ENCODE measurements at places on chromosomes 12 and 14.

DNA sequence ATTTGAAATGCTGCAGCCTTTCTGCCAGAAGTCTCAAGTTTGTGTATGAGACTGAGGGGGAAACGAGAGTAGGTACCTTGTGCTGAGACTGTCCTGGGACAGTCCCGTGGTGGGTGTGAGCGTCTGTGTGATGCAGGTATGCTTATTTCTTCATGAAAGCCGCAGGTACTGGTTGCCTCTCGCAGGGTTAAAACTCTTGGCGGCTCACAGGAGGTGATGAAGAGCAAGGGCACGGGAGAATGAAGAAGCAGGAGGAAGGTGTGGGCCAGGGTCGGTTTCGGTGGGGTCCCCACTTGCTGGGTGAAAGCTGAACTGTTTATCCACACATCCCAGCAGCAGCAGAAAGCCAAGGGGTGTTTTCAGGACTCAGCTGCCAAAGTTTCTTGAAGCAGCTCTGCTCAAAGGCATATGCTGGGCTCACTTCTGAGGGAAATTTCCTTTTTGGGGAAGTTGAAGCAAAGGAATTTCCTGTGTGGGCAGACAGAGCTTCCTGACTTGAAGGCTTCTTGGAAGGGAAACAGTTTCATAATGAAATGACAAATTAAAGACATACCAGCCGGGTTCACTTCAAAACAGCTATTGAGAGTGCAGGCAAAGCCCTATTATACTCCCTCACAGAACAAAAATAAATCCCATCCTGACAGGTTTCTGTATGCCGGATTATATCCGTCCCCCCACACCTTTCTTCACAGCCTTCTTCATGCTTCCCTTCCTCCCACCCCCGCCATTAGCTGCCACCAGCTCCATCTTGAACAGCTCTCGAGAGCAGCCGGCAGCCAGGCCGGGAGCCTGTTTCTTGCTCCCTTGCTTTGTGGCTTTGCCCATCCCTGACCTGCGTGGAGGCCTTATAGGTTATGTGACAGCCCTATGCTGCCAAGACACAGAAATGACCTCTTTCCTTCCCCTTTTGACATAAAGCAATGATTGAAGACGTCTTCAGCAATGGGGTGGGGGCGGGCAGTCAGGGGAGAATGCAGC lies 116.6 kb downstream of the ETV6 start:
- peak; percentile 79 for ATAC-seq

- ATAC-seq = no peak
Measured at GRCh38 chr14:38079268-38079667, 128.4 kb upstream of the SSTR1 start.

DNA sequence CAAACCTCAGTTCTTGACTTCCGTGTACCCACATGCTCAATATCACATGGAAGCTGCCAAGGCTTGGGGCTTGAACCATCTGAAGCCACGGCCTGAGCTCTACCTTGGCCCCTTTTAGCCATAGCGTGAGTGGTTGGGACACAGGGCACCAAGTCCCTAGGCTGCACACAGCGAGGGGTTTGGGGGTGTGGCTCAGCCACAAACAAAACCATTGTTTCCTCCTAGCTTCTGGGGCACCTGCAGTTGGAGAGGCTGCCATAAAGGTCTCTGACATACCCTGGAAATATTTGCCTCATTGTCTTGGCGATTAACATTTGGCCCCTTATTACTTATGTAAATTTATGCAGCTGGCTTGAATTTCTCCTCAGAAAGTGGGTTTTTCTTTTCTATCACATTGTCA lies 628.6 kb downstream of the NRXN3 start:
- ATAC-seq = no peak

- ATAC-seq = peak; percentile 92
Measured at GRCh38 chr12:122064025-122064777, 14.4 kb upstream of the MLXIP start.

DNA sequence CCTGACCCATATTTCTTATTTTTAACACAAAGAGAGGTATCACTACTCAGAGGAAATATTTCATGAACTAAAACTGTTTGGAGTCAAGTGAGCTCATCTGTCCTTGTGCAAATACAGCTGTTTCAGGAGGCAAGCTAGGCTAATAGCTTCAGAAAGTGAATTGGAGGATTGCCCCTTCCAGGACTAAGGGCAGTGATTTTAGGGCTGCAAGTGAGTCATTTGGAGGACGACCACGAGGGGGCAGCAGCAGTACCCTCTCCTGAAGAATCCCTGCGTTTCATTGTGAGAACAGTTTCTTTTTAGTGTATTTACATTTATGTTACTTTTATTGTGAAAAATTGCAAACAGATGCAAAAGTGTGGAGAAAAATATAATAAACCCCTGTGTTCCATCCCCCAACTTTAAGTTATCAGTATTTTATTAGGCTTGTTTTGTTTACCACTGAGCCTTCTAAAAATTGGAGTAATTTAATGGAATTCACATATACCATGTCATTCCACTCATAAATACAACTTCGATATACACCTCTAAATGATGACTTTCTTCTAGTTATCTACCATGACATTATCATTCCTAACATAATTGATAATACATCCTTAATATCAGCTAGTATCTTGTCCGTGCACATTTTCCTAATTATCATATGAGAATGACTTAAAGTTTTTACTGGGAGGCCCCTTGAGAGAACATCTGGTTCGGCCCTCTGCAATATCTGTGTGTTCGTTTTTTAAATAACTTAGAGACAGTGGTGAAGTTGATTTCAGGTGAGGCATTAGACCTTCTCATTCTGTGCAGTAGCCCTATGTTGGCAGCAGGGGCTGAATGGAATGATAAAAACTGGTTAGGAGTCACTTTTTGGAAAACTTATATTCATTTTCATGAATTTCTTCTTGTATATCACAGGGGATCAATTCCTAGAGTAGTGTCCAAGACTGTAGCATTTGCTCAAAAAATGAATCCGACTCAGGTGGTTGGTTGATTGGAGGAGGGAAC lies 13.7 kb downstream of the FOXJ2 start:
- ATAC-seq = peak; percentile 96

DNA sequence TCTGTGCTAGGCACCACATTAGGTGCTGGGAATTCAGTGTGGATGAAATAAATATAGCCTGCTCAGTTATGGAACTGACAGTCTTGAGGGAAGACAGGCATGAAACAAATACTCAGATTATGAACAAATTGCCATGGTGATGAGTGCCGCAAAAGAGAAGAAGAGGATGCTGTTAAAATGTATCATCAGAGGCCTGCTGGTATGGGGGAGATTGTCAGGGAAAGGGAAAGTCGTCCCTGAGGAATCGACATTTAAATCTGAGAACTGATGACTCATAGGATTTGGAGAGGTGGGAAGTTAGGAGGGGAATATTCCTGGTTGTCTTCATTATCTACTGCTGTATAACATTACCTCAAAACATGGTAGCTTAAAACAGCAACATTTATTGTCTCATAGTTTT lies 42.0 kb downstream of the PPP1R36 start:
- peak; percentile 63 for ATAC-seq

- ATAC-seq = peak; percentile 79
Measured at GRCh38 chr12:106303202-106303820, 778 bp downstream of the TCP11L2 start.

DNA sequence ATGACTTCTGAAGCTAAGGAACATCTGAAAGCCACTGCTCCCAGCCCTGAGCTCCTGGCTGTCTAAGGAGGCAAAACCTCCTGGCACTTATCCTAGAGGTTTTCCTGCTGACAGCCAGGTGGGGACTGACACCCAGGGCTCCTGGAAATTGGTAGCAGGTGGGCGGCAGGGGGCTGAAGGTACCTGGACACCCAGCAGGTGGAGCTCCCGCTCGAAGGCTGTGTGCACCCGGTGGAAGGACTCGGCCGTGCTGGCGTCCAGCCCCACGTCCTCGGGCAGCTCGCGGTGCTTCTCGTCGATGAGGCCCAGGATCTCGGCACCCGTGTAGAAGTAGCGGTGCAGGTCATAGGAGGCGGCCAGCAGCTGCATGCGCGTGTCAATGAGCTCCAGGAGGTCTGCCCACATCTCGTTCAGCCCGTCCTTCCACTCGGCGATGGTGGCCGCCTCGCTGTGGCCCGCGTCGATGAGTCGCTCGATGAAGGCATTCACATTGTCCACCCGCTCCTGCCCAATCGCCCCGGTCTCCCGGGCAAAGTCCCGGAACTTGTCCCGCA lies 68.2 kb downstream of the PLEKHG3 start:
- ATAC-seq = no peak

All from SK-N-SH treated with all-trans-retinoic acid at 6 μM for 48 hours (cell line).